ENCODE measurements at places on chromosomes 2 and 18.

GRCh38 chr2:209523867-209524266 lies 100.0 kb downstream of the MAP2 start:
- no peak for DNase-seq

- no peak for DNase-seq
These were observed 113.1 kb upstream of the ID2 start for GRCh38 chr2:8568543-8569302.

GRCh38 chr2:45844796-45845457 lies 193.5 kb downstream of the PRKCE start:
- DNase-seq, result no peak

GRCh38 chr18:27614951-27615844 lies 430.1 kb upstream of the CHST9 start:
- DNase-seq, result no peak

DNA sequence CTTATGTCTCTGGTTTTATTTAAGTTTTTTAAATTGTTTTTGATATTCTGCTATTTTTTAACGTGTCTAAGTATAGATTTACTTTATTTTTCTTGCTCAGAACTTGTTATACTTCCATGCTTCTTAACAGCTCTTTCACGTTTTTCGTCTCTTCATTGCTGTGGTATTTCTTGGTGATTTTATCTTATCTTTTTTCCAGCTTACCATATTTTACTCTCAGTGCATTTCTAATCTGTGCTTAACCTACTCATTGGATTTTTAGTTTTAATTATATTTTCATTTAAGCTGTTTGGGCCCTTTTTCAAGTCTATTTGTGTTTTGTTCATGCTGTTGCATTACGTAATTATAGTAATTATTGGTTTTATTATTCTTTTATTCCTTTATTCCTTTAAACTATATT lies 11.1 kb downstream of the SLC9A2 start:
- no peak for DNase-seq

- no peak for DNase-seq
These were observed 86.7 kb downstream of the LONRF2 start for GRCh38 chr2:100235581-100235980.

GRCh38 chr2:222241128-222241870 lies 57.5 kb downstream of the PAX3 start:
- no peak for DNase-seq

- no peak for DNase-seq
These were observed 9.3 kb downstream of the PSTPIP2 start for GRCh38 chr18:46062781-46063180.

DNA sequence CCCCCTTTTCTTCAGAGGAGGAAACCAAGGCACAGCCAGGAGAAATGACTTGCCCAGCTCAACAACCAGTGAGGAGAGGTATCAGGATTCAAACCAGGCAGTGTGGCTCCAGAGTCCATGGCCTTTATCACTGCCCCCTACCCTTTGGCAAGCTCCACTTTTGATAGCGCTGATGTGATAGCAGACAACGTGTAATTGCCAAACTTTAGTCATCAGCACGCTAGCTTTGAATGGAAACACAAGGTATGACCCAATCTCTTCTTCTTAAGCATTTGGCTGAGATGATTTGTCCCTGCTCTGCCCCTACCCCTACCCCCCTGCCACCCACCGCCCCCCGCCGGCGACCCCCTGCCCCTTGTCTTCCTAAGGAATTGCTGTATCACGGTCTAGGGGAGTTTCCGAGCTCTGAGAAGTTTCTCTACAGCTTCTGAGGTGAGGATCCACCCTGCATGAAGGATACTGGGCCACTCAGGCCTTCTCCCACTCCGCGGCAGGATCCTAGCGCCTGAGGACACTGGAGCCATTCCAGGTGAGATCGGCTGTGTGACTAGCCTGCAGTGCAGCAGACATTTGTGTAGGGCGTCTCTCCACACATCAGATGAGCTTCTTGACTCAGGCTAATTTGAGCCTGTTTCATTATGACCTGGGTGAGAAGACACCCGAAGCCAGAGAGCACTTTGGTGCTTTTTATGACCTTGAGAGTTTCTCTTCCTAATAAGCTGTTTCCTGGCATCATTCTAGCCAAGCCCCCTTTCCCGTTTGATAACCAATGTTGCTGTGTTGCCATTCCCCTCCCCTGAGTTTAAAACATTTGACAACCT lies 75.1 kb upstream of the MAP4K4 start:
- DNase-seq, result peak; percentile 10

- no peak for DNase-seq
These were observed 294.5 kb downstream of the PRKCE start for GRCh38 chr2:45946023-45946422.

DNA sequence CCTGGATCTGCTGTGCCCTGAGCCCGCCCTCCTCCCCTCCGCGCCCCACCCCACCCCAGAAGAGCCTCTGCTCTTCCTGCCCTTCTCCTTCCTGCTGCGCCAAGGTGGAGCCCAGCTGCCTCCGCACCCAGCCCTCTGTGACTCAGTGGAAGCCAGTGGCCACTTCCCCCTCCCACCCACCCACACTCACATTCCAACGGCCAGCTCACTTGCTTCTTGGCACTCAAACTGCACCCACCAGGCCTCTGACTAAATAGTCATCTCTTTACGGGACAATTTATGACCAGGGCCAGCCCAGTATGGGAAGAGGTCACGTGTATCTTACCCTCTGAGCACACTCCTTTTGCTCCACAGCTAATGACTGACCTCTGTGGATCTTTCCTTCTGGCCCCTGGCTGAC lies 150.4 kb upstream of the SLC1A4 start:
- DNase-seq, result no peak

DNA sequence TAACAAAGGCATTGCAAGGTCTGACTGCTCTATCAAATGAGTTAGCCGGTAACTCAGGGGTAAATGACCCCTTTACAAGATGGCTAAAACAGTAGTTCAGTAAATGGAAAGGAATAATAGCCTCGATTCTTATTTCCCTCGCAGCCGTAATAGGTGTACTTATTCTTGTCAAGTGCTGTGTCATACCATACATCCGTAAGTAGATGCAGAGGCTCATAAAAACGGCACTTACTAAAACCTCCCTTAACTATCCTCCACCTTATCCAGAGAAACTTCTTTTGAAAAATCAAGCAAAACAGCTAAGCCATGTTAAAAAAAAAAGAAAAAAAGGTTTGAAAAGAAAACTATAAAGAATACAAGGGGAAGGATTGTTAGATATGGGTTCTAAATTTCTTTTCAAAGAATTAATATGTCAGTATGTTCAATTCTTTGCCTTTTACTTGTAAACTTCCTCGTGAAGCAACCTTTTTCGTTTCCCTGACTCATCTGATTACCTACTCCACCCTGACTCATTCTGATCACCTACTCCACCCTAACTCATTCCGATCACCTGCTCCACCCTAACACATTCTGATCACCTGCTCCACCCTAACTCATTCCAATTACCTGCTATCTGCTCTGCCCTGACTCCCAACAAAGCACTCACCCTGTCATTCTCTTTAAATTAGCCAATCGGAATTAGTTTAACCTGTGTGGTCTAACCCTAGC lies 127.5 kb downstream of the SPAG16 start:
- no peak for DNase-seq

GRCh38 chr2:218892693-218893348 lies 12.2 kb downstream of the WNT10A start:
- peak; percentile 89 for DNase-seq

GRCh38 chr2:109632158-109632789 lies 18.1 kb downstream of the SOWAHC start:
- DNase-seq, result no peak

- peak; percentile 89 for DNase-seq
These were observed at the start of gene DNAH6 for GRCh38 chr2:84516234-84516986. TSS of gene DNAH6 (plus strand) at chr2:84516498. CDS start at chr2:84517827, 1,329 bp downstream.

DNA sequence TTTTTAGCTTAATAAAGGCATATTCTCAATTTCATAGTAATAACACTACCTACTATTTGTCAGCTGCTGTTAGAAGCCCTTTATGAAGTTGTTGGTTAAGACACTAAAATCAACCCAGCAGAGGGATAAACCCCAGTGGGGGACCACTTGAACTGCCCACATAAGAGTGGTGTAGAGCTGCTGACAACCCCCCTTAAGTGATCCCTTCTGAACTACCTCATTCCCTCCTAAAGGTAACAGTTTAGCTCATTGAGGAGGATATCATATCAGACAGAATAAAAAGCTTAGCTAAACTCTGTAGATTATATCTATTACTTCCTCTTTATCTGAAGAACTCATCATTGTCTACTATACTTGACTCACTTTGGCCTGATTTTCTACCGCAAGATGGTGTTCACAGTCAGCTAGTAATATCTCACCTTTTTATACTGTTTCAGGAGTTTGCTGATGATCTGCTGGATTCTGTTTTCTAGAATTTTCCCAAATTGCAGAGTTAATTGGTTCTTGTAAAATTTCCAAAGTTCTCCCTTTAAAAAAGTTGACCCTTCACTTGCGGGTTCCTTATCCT lies 16.2 kb downstream of the GALM start:
- DNase-seq, result no peak

DNA sequence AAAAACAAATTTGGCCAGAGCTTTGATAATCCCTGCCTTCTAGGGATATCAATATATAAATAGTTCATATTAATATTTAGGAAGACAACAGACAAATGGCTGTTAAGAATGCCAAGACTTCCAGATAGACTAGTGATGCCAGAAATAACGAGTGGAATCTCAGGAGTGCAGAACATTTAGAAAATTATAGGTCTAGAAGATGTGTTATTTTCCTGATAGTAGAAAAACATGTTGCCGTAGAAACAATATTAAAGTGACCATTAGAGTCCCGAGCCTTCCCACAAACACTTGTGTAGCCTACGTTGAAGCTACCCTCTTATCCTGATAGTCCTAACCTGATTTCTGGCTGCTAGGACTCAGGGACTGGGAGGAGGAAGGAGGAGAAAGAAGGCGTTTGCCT lies 54.3 kb upstream of the ITGA6 start:
- no peak for DNase-seq
